ENCODE measurements at places on chromosomes 6 and 20.

GRCh38 chr6:27668442-27669294, 195.8 kb upstream of the ZNF184 start:
- no peak for DNase-seq

GRCh38 chr6:92577077-92577719, 842.2 kb downstream of the EPHA7 start:
- no peak for DNase-seq

DNA sequence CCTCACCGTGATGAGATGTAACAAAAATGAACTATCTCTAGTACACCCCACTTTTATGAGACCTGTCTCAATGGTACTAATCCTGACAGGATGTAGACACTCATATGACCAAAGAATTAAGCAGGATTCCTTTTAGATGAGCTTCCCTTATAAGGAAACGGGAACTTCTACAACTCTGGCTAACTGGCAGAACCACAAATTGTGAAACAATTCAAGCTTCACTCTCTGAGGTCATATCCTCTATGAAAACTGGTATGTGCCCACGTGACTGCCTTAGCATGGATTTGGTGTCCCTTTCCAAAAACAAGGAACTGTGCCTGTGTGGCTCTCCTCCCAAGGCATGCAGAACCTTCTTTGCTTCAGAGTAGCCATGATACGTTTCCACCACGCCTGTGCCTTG, 14.1 kb upstream of the CPNE5 start:
- no peak for DNase-seq

DNA sequence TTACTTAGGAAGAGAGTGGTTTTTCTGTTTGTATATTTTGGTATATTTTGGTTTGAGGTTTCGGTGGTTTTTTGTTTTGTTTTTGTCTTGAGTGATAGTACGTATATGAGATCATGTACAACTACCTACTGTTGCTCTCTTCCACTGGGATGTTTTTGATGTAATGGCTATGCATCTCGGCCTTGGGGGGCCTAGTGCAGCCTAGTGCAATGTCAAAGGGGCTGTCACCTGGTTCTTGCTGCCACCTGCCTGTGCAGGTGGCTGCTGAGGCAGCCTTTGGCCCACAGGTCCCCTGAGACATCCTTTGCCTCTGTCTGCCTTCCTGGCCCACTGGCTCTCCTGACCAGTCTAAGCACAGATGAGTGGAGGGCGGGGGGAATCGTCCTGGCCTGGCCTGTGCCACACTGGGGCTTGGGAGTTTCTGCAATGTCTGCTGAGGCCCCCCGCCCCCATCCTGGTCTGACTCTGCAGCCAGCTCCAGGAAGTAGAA, 546.6 kb downstream of the CD83 start:
- no peak for DNase-seq

GRCh38 chr6:99178168-99178567, 171.3 kb downstream of the FAXC start:
- DNase-seq: no peak

DNA sequence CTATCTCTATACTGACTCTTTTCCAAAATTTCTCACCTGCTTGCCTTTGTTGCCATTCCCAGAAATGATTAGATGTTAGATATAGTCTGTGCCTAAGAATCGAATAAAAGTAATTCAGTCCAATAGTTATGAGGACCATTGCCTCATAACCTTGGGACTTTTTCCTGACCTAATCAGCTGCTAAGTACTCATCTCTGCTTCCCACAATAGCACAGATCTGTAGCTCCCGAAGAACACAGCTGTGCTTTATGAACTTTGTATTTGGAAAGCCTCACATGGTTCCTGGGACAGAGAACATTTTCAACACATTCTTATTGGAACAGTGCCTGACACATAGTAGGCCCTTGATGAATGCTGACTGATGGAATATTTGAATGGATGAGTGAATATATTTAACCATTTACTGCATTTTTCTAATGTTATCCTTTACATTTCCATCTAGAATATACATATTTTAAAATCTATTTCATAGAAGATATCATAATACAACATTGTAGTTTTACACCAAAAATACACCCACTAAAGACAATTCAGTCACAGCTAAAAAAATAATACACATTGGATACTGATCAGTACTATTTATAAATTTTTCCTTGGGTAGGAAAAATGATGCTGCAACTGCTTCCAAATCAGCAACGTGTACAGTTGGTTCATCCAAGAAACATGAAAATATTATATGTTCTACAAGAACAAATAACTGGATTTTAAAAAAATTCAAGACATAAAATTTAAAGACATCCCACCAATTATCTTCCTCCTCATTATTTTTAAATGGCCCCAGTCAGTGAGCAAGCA, 53.9 kb downstream of the HS3ST5 start:
- no peak for DNase-seq

DNA sequence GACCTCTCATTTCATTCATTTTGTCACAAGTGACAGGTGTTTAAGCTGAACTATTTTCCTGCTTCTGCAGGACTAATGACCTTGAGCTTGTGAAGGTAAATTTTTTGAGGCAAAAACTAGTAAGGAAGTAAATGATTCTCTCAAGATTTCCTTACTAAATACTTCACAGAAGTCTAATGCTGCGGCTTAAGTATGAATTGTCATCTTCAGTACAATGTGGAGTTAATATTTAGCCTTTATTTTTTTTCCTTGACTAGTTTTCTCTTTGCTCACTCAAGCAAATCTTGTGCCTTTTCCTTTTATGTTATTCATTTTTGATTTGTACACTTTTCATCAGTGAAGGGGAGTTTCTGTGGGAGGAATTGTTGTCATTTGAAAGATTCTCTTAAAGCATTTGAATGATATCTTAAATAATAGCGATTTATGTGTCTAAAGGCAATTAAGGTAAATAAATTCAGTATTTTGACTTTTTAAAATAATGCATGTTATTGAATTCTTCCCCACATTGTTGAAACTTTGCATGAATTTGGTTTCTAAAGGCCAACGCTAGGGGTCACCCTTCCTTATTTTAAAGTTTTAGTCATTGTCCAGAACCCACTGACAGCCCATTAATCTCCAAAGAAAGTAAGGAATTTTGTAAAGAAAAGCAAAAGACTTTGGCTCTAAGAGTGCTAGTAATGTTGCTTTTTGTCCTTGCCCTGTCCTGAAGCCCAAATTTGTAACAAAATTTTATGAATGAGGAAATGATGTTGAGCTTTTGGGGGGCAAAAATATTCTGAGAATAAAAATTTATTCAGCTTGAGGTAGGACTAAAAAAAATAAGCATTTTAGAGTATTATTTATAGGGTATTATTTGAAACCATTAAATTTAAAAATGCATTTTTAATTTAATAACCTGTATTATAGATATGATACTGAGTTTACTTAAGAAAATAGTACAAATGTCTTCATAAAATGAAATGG, 157.4 kb upstream of the LAMA2 start:
- DNase-seq: no peak

DNA sequence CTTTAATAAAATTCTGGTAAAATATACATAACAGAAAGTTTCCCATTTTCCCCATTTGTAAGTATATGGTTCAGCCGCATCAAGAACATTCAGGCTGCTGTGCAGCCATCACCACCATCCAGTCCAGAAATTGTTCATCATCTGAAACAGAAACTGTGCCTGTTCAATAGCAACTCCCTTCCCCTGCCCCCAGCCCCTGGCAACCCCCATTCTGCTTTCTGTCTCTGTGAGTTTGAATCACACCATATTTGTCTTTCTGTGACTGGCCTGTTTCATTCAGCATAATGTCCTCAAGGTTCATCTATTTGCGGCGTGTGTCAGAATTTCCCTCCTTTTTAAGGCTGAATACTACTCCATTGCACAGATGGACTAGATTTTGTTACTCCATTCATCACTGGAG, 19.1 kb downstream of the VSTM2L start:
- DNase-seq: no peak

- DNase-seq: no peak
Measured at GRCh38 chr6:22418714-22419113, 121.9 kb upstream of the PRL start.

GRCh38 chr6:16721977-16722376, 39.3 kb downstream of the ATXN1 start:
- no peak for DNase-seq

GRCh38 chr6:143569040-143569439, 57.5 kb upstream of the FUCA2 start:
- no peak for DNase-seq

- no peak for DNase-seq
Measured at GRCh38 chr6:56547687-56548086, 95.0 kb downstream of the DST start.

GRCh38 chr6:121356575-121356974, 22.3 kb upstream of the TBC1D32 start:
- DNase-seq: no peak

DNA sequence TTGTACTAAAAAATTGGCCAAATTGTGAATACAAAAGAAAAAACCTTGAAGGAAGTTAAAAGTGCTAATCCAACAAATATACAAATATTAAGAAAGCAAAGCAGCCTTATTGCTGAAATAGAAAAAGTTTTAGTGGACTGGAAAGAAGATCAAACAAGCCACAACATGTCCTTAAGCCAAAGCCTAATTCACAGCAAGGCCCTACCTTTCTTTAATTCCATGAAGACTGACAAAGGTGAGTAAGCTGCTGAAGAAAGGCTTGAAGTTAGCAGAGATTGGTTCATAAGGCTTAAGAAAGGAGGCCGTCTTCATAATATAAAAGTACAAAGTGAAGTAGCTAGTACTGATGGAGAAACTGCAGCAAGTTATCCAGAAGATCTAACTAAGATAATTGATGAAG, 53.5 kb downstream of the TINAG start:
- DNase-seq: no peak

GRCh38 chr6:26571592-26572296, 25.0 kb upstream of the ABT1 start:
- peak; percentile 27 for DNase-seq

DNA sequence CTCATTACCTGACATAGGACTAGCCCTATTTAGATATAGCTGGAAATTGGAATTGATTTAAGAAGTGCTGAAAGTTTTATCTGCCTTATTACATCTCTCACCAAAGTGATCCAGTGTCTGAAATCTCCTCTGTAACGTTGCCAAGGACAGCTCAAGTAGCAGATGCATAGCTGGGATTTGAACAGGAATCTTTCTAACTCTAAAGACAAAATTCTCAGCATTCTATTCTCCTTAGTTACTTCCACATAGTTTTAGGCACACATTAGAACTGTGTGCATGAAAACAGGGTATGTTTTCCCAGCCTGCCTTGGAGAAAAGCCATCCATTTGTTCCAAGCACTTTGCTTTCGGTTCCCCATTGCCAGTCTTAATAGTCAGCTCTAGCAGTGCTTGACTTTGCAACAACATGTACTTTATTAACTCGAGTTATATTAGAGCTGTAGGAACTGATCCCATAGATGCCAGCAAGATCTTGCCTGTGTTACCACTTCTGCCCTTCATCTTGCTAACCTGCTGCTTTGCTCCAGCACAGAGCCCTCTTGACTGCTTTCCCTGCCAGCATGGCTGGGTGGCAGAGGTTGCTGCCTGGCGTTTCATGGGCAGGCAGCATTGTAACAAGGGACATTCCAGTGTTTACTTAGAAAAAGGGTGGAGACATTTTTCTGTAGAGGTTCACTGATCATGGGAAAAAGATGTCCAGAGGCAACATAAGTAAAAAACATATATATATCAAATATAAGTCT, 56.1 kb upstream of the STMND1 start:
- DNase-seq: no peak

DNA sequence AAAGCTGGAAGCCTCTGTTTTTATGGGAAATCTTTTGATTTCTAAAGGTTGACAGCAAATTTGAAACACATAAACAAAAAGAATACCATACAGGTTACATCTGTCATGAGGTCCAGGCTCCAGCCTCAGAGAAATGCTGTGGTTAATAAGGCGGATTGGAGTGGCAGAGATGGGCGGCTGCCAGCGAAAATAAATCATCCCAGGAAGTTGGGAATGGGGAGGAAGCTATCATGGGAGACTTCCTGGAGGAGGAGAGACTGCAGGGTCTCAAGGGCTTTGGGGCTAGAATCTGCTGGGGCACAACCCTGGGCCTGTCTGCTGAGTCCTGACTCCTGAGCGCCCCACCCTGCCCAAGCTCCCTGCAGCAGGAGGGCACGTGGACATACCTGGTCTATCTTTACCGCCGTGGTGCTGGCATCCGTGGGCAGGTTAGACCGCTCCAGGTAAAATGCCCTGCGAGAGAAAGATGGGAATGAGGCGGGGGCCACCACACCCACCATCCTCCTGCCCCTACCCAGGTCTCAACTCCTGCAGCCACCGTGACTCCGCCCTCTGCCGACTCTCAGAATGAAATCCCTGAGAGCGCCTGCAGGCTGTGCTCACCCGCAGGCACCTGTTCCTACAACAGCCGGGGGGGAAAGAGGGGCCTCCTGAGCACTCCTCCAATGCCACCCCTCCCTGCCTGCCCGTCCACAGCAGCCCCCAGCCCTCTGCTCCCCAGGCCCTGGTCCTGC, 197.3 kb downstream of the PREX1 start:
- DNase-seq: no peak

- DNase-seq: no peak
Measured at GRCh38 chr20:57585466-57586213, 24.7 kb downstream of the PCK1 start.

All from T-helper 17 cell (primary cell).